ENCODE measurements at places on chromosomes 12 and 14. TPM values are rescaled to one million over a fixed set of nuclear protein-coding genes. Genes with fewer than 3 reads are reported as not detected.

- no peak for DNase-seq
Measured at GRCh38 chr12:32418903-32419519, 19.7 kb downstream of the FGD4 start.

GRCh38 chr12:92753976-92754885, 51.4 kb downstream of the PLEKHG7 start:
- DNase-seq, result no peak

Gene NGB
- total RNA-seq, result 2.7 TPM

Gene CLEC2A
- not detected for total RNA-seq

Gene CD69
- 2.5 TPM for total RNA-seq

Gene OSBPL8
- total RNA-seq, result 54.8 TPM

DNA sequence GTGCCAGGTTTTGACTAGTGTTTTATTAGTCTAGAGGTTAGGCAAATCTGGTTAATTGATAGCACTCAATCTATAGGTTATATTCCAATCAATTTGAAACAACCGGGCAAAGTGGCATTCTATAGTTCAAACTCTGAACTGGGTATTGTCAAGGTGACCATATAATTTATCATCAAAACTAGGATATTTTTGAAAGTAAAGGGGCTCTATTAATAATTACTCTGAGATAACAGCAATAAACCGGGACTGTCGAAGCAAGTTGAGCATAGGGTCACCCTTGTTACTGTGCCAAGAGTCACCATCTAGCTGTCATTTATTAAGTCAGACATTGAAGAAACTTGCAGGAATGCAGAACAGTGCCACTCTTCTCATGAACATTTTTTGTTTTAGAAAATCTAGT, 321.2 kb downstream of the RAD51B start:
- DNase-seq, result no peak

Gene NAP1L1
- total RNA-seq, result 479 TPM

GRCh38 chr14:92877757-92878431, 45.1 kb upstream of the CHGA start:
- DNase-seq, result no peak

DNA sequence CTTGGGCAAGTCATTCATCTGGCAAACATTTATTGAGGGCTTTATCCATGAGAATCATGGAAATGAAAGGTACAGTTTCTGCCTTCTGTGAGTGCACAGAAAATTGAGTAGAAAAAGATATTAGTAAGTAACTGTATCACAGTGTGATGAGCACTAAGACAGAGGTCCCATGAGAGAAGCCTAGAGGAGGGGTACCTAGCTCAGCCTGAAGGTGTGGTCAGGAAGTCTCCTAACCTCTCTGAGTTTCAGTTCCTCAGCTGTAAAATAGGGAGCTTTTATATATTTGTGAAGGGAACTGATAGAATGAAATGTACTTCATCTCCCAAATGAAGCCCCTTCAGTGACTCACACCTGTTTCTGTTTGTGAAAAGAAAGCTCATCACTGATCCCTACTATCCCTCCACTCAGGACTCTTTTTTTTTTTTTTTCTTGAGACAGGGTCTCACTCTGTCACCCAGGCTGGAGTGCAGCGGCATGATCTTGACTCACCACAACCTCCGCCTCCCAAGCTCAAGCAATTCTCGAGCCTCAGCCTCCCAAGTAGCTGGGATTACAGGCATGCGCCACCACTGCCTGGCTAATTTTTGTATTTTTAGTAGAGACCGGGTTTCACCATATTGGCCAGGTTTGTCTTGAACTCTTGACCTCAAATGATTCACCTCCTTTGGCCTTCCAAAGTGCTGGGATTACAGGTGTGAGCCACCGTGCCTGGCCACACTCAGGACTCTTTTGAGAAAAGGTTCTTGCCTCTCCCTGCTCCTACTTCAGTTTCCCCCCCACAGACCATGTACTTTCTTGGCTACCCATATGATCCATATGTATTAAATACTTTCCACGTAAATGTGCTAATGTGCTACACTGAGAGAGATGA, 93.7 kb upstream of the FUT8 start:
- DNase-seq, result no peak

- no peak for DNase-seq
Measured at GRCh38 chr14:69858801-69859200, 20.4 kb upstream of the SMOC1 start.

Gene OTX2
- total RNA-seq, result not detected

DNA sequence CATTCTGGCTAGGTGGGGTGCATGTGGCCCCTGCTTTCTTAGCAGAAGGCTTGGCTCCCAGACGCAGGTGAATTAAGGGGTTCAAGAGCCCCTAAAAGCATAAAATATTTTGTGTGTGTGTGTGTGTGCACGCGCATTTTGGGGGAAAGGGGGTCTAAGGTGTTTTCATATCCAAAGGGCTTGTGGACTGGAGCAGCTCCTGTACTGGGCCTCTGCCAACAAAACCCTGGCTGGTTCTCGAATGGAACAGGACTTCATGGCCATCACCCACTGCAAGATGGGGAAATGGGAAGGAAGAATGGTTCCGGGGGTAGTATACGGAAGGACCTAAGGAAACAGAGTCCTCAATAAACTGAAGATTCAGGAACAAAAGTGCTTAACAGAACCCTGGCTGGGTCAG, 3.9 kb upstream of the ATN1 start:
- no peak for DNase-seq

Gene AGAP2
- 3.3 TPM for total RNA-seq

DNA sequence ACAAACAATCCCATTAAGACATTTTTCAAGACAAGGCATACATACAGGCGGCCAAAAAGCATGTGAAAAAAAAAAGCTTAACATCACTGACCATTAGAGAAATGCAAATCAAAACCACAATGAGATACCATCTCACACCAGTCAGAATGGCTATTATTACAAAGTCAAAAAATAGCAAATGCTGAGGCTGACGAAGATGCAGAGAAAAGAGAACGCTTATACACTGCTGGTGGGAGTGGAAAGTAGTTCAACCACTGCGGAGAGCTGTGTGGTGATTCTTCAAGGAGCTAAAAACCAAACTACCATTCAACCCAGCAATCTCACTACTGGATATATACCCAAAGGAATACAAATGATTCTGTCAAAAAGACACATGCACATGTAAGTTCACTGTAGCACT, 216.7 kb downstream of the FOXG1 start:
- no peak for DNase-seq

DNA sequence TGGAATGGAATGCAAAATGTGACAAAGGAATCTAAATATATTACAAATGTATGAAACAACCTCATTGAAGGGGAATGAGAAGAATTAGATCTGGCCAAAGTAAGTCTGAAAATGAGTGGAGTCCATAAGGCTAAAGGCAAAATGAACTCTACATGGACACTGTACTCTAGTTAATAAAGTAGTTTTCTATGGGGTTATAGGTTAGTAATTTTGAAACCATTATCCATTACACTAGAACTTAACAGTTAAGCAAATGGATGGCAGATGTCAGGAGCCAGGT, 222.1 kb downstream of the NUAK1 start:
- no peak for DNase-seq
